ENCODE measurements at places on chromosomes 12 and 14. TPM values are rescaled to one million over a fixed set of nuclear protein-coding genes. Genes with fewer than 3 reads are reported as not detected.

- no peak for DNase-seq
Measured at GRCh38 chr14:30991408-30991807, 34.0 kb upstream of the AP4S1 start.

- DNase-seq = peak; percentile 32
Measured at GRCh38 chr12:116955382-116956021, 44.8 kb downstream of the FBXW8 start.

DNA sequence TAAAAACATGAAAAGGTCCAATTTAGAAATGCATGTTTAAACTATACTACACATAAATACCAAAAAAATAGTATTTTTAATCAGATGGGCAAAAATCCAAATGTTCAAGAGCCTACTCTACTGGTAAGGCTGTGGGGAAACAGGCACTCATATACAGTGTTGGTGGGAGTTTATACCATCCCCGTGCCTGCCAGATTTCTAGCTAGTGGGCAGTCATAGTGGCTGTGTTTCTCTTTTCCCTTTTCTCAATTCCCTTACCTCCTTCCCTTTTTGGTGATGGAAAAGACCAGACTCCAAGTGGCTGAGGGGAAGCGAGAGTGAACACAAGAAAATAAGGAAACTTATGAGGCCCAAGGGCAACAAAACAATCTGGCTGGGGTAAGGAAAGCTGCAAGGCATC, 14.7 kb downstream of the ZNF641 start:
- no peak for DNase-seq

GRCh38 chr14:35808076-35808637, 938 bp downstream of the RALGAPA1 start:
- DNase-seq = no peak

GRCh38 chr14:105952222-105952621, 425.8 kb downstream of the TMEM121 start:
- no peak for DNase-seq

DNA sequence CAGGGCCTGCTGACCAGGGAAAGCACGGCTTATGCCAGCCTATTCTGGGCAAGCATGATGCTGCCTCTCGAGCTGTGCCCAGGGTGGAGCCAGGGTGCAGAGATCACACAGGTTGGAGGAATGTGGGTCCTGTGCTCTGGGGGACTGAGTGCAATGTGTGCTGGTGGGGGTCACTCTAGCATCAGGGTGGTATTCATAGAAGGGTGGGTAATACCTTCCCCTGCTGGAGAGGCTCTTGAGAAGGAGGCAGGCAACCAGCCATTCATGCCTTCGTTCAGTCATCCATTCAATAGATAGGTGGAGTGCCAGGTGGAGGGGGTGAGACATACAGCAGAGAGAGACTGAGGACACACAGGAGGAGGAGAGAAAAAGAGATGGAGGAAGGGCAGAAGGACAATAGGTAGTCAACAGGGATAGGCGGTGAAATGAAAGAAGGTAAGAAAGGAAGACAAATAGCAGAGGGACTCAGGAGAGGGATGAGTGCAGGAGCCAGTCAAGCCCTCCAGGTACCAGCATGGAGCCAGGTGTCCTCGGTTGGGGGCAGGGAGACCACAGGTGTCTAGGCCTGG, 5.2 kb upstream of the ZNF385A start:
- DNase-seq = no peak

DNA sequence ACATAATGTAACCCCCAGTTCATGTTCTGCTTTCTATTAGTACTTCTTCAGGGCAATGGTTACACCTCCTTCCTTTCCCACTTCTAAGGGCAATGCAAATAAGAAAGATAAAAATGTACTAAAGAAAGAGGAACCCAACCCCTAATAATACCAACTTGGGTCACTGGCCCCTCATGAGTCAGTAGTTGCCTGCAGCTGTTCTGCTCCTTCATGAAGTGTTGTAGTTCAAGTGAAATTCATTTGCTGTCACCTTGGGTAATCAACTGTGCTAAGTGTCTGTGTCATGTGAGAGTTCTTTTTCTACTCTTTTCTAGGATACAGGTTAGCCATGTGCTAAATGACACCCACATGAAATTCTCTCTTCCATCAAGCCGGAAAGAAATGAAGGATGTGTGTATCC, 91.8 kb downstream of the PLXNC1 start:
- no peak for DNase-seq

GRCh38 chr12:76916170-76916540, 37.3 kb upstream of the CSRP2 start:
- DNase-seq = no peak

- DNase-seq = no peak
Measured at GRCh38 chr12:26406391-26406790, 211.0 kb downstream of the SSPN start.

GRCh38 chr12:68158432-68158831, 1.1 kb downstream of the IFNG start:
- DNase-seq = peak; percentile 51

DNA sequence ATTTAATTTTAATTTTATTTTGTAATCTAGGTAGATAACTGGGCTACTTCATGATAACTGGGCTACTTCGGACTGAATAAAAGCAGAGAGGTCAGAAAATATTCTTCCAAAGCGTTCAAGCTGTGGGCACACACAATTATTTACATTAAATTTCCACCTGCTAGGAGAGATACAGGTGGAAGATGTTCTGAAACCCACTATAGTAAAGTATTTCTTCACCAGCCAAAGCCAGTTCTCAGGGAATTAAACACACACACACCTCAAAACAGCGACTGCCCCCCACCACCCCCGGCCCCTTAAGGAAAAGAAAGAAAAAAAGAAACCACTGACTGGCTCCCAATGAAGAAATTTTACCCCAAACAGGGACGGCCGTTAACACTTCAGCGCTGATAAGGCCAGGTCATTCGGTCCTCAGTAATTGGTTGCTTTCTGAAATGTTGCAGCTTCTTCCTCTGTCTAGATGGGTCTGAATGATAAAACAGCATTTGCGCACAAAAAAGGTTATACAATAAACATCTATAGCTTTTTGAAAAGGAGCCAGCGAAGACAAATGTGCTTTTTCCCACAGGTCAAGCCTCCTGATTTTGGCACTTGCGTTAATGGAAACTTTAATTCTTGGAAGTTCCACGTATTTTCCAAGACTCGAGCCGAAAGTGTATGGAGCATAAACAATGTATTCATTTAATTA, 771 bp upstream of the KCNJ8 start:
- no peak for DNase-seq

- DNase-seq = no peak
Measured at GRCh38 chr14:49940808-49941421, 48.0 kb downstream of the ARF6 start.

- DNase-seq = no peak
Measured at GRCh38 chr12:100724071-100724470, 70.5 kb upstream of the ANO4 start.

DNA sequence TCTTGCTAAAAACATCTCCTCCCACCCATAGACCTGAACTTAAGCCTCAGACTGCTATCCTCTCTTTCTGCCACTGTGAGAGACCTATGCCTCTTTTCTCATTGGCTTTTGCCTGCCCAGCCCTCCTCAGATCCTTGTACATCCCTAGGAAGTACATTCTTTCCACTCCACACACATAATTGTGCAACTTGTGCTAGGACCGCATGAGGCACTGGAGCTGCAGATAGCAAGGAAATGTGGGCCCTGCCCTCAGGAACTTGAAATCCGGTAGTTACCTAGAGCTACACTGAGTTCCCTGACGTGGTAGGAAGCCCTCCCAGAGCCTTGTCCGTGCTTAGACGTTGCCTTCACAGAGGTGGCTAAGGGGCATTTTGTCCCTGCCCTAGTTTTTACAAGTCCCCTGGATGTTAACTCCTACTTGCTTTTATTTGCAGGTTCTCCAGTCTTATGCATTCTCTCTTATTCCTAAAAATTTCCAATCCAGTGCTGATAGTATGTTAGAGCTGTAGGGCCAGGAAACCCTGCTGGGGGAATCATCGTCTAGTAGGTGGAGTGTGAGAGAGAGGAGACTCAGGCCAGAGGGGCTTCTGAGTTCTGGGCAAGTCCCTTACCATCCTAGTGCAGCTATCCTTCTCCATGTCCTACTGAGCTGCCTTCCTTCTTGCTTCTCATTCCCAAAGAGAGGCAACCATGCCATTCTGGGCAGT, 41.3 kb downstream of the NTF3 start:
- no peak for DNase-seq

GRCh38 chr14:70696026-70696425, 54.3 kb downstream of the TTC9 start:
- DNase-seq = no peak

DNA sequence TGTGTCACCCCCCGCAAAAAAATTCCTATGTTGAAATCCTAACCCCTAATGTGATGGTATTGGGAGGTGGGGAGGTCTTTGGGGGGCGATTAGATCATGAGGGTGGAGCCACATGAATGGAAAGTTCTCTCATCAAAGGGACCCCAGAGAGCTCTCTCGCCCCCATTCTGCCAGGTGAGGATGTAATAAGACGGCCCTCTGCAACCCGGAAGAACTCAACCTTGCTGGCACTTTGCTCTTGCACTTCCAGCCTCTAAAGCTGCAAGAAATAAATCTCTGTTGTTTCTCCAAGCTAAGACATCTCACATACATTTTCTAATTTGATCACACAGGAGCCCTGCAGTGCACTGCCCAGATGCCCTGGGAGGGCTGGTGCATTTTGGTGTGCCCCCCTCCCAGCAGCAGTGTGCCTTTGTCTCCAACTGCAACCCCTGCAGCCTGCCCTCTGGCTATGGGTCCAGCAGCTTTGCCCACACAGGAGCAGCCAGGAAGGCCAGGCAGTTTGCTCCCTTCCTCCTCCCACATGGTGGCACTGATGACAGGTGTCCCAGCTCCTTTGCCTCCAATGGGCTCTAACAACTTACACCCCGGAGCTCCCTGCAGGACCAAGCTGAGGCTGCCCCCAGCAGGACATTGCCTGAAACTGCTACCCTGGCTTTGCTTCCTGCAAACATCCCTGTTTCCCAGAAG, 59.3 kb downstream of the C14orf132 start:
- DNase-seq = peak; percentile 78

GRCh38 chr14:93891756-93892504, 35.2 kb upstream of the FAM181A start:
- DNase-seq = no peak

- DNase-seq = no peak
Measured at GRCh38 chr14:84975241-84975902, 554.6 kb upstream of the FLRT2 start.

GRCh38 chr12:119391673-119392072, 57.1 kb downstream of the CCDC60 start:
- DNase-seq = no peak

GRCh38 chr14:95774265-95775160, 60.6 kb upstream of the TCL1A start:
- peak; percentile 72 for DNase-seq

GRCh38 chr12:69509308-69509736, 39.1 kb downstream of the FRS2 start:
- no peak for DNase-seq

Gene KRT78
- not detected for total RNA-seq

Gene SIX1
- 3.3 TPM for total RNA-seq

Gene C3AR1
- 0.58 TPM for total RNA-seq
